ENCODE measurements at places on chromosomes 4 and X.

DNA sequence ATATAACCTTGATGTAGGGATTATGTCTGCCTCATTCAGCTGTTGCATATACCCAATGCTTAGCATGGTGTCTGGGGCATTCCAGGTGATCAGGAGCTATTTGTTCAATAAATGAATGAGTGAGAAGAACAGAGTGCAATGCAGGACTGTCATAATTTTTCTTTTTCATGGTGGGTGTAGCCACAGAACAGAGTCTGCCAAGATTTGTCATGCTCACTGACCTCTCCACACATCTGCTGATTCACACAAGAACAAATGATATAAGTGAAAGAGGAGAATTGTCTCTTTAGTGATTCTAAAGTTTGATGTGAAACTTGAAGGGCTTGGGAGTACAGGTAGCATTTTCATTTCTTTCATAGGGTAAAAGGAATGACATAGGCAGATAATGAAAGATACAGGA, 64.4 kb upstream of the TEX13D start:
- DNase-seq: no peak

- no peak for DNase-seq
Measured at GRCh38 chr4:133146574-133147241, 2.4 kb upstream of the PCDH10 start.

- DNase-seq: no peak
Measured at GRCh38 chr4:132504438-132504837, 644.7 kb upstream of the PCDH10 start.

DNA sequence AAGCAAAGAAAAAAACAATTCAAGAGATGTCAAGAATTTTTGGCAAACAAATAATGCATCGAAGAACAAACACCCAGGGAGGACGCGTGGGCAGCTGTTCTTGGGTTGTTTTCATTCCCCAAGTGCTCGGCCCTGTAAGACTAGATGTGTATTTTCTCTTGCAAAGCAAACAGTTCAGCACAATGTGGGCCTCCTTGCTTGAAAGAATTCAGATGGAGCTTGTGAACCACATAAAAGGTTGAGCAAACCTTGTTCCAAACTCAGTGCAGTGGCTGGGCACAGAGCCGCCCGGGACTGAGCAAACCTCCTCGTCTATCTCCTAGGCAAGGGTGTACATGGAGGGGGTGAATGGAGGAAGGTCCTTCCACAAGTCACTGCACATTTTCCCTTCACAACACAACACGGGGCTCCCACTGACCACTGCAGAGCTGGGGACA, 82.4 kb downstream of the HTRA3 start:
- no peak for DNase-seq

DNA sequence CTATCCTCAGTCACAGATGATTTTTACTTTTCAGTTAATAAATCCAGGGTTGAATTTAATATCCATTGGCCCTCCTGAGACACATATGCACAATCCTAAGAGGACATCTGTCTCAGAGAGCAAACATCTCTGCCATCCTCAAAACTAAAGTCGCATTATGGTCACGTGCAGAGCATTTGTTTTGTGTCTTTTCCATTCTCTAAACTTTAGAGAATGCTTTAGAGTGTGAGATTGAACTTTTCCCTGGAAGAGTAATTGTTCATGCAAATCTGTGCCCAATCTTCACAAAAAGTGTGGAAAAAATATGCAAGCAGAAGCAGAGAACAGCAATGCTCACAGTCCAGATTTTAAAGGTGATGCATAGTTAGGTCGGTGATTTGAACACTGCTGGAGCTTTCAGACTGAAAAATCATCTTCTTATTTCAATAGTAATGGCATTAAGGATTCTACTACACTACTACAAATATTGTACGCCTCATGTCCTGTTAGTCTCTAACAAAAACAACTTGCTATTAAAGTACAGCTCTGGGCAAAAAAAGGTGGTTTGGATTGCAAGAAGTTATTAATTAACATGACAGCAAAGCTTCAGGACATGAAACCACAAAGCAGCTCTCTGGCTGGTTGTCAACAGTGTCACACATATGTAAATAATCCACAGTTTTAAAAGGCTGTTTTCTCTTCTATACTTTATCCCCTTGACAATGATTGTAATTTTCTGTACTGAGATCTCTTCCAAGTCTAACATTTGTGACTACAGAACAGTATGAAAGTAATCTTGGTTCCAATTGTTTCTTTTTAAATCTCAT, 19.9 kb downstream of the DCHS2 start:
- DNase-seq: no peak

DNA sequence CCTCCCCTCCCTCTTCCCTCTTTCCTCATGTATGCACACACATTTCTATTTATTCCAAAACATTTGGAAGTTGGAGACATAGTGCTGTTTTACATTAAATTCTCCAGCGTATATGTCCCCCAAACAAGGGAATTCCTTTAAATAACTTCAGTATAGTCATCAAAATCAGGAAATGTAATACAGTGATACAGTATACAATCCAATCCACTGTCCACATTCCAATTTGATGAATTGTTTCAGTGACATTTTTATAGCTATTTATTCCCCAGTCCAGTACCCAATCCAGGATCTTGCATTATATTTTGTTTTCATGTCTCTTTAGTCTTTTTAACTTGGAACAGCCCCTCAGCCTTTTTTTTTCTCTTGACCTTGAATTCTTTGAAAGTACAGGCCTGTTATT, 233.0 kb downstream of the DKK2 start:
- no peak for DNase-seq

- DNase-seq: no peak
Measured at GRCh38 chr4:113270520-113271319, 221.3 kb downstream of the ANK2 start.

GRCh38 chrX:39336671-39337311, 535.5 kb downstream of the MID1IP1 start:
- DNase-seq: no peak

GRCh38 chr4:58669783-58670182, 1559.6 kb upstream of the IGFBP7 start:
- no peak for DNase-seq

DNA sequence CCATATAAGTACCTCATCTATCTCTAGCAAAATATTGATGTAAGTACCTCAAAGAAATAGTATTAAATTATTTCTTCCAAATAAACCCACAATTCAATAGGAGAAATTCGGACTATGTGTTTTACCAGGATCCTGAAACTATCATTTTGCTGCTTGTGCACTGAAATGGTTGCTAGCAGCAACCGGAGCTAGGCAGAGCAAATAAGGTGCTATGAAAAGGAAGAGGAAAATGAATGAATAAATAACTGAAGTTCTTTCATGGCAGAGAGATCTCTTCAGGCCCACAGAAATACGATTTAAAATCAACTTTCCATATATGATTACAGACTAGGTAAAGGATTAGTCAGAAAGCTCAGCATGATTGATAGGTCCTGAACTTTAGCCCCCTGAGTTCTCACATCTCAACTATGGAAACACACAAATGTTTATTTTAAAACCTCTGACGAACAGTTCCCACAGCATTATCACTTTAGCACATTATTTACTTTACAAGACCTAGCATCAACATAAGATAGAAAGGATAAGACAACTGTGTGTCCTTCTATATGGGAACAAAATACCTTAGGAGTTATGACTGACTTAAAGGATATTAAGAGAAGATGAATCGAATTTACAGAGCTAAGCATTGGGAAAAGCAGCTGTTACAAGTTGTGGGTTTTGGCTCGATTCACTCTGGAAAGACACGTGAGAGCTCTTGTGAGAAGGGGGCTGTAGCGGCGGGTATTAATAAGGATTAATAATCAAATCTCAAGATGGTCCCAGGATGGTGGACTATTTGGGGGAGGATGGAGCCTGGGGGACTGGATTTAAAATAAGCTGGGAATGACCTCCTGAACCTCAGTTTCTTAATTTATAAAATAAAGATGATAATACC, 104.3 kb downstream of the CORIN start:
- no peak for DNase-seq

DNA sequence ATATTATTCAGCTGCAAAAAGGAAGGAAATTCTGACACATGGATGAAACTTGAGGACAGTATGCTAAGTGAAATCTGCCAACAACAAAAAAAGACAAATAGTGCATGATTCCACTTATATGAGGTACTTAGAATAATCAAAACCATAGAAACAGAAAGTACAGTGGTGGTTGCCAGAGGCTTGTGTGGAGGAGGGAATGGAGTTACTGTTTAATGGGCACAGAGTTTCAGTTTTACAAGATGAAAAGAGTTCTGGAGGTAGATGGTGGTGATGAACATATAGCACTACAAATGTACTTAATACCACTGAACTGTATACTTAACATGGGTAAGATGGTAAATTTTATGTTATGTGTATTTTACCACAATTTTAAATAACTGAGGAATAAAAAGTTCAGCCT, 212.0 kb upstream of the KLF3 start:
- DNase-seq: no peak

DNA sequence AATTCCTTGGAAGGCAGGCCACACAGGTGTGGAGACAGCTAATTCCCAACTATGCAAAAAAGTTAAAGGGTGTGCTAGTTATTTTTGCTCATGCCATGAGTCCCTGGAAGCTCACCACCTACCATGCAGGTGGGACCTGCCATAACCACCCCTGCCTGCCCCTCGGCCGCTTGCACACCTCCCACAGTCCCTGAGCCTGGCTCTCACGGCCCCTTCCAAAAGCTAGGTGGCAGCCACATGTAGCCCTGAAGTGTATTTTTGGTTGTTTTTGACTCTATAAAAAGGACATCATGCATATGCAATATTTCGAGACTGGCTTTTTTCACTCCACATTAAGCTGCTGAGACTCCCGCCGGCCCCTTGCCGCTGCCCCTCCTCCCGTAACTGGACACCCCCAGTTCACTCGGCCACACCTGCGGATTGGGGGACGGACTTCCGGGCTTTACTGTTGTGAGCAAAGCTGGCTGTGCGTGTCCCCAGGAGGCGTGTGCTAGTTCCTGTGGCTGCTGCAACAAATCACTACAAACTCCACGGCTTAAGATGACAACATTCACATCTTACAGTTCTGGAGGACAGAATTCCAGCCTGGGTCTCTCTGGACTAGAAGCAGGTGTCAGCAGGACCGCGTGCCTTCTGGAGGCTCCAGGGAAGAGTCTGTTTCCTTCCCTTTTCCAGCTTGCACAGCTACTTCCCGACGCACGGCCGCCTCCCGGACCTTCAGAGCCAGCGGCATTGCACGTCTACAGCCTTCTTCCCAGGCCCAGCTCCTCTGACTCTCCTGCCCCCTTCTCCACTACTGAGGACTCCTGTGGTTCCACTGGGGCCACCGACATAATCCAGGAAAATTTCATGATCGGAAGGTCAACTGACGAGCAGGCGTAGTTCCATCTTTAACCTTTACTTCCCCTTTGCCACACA, 24.8 kb downstream of the ZFYVE28 start:
- DNase-seq: no peak

DNA sequence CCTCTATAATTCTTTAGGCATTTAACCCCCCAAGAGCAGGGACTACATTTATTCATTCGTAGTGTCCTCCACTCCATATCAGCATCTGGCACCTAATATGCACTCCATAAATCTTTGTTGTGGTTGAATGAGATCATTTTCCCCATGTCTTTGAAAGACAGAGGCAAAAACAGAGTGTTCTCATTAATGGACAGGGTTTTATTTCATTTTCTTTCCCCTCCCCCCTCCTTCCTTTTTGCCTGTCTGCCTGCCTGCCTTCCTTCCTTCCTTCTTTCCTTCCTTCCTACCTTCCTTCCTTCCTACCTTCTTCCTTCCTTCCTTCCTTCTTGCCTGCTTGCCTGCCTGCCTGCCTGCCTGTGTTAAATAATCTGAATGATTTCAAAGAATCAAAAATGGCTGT, 83.2 kb downstream of the SHROOM3 start:
- no peak for DNase-seq

GRCh38 chr4:71639380-71639779, 144.5 kb downstream of the GC start:
- DNase-seq: no peak

DNA sequence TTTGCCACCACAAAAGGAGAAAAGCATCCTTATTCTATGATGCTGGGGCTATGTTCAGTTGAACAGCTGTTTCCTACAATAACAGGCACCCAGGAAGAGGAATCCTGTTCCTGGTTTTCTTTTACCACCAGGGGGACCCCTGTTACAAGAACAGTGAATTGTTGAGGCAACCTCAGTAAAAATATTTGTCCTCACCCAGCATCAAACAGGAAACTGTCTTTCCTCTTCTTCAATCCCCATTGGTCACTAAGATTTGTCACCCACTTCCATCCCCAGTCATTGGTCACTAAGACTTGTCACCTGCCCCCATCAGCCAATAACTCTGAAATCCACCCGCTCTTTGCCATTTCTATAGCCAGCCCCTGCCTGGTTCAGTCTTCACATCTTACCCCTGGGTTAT, 143.5 kb upstream of the GALNT7 start:
- DNase-seq: no peak

DNA sequence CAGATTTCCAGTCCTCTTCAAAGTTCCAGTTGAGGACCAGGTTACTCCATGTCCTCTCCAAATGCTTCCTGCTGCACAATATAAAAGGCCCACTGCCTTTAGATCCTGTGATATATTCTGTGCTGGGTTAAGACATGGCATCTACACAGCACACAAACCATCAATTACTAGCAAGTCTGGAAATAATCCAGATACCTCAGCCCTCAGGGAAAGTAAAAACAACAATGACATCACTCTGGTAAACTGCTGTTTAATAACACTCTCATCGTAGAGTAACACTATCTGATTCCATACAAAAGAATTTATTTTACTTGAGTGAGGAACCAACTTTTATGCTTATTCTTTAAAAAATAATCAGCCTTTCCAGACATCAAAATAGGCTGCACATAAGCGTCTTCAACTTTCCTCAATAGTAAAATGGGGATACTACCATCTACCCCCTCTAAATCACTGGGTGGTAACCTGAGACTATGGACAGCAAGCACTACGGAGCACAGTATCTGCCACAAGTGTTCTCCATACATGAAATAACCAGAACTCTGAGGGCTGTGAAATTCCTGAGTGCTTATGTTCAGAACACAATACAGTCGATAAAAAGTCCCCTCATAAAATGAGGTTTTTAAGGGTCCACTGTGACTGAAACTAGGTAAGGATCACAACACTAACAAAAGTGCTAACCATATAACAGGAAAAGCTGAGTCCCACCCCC, 53.4 kb downstream of the ABCG2 start:
- no peak for DNase-seq

DNA sequence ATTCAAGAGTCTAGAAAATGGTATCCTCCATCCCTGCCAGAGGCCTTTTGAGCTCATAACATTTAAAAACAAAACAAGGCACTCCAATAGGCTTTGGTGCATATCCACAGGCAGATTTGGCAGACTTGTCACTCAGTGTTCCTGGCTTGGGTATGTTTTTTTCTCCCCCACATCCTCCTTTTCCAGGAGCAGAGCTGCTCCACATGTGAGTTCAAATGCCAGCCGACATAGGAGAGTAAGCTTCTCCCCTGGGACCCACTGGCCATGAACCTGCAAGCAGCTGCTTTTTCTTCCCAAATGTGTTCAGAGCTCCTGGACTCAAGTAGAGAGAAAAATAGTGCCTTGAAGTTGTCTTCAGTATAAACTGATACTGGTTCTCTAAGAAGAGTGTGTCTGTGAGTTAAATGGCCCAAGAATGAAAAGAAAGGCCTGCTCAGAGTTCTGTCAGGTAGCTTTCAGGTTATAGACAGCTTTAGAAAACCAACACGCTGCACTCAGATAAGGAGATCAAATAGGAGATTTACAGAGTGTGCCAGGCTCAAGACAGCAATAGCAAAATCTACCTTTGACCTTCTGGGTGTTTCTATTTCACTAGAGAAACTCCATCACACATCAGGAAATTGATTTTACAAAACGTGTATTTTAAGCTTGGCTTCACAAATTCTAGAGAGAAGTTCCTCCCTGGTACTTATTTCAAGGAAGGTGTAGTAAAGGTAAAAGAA, 162.5 kb upstream of the GALNT7 start:
- DNase-seq: no peak

- DNase-seq: peak; percentile 68
Measured at GRCh38 chrX:19372170-19372546, 28.4 kb downstream of the PDHA1 start.
